T-helper 1 cell (primary cell): ENCODE measurements at places on chromosomes 1 and 21.

GRCh38 chr1:11272544-11272831 is 510 bp upstream of the UBIAD1 start:
- DNase-seq: no peak

DNA sequence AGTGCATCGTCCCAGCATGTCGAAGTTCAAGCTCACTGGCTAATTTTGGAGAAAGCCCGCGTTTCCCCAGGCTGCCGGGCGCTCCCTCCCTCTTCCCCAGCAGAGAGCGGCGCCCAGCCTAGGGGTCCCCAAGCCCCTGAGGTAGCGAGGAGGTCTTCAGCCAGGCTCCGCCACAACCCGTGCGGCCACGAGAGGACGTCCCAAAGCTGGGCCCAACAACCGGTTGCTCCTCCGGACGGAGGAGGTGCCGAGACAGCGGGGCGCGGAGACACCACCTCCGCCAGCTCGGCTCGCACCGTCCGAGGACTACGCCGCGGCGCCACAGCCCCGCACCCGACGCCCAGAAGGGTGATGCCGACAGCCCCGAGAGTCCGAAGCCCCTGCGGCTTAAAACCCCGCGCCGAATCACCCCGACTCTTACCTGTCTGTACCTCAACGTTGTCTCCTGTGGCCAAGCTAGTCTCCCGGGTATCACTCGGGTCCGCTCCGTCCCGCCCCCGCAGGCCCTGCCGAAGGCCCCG is at the start of gene DENND2C:
TSS of gene DENND2C (minus strand) at position 488 of the 521 bp plus-strand sequence. CDS start 44,065 bp downstream, outside the sequence.
- no peak for DNase-seq

DNA sequence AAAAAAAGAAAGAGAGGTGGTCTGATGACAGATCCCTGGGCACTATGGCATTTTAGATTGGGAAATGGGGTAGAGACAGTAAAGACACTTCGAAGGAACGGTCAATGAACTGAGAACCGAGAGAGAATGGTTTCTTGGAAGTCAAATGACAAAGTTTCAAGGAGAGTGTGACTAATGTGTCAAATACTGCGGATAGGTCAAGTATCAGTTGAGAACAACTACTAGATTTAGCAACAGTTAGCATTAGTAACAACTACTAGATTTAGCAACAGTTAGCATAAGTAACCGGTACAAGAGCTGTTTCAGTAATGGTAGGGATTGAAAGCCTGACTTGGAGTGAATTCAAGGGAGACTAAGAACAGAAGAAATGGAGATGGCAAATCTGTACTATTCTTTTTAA is 35.0 kb downstream of the UROD start:
- no peak for DNase-seq

DNA sequence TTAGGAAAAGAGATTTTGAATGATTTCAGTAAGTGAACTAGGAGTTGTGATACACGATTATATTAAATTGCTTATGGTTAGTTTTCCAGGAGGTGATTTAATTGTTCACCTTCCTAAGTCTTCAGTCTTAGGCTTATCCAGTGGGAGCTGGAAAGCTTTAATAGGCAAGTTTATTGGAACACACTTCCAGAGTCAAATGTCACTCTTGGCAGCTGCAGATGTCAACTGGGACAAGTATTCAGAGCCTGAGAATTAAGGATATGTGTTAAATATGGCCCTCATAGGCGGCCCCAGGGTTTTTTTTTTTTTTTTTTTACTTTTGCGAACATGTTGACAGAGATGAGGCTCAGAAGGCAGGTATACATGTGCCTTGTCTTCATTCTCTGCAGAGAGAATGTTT is 29.2 kb downstream of the UCK2 start:
- no peak for DNase-seq

- DNase-seq: no peak
These were observed 1.2 kb upstream of the LUZP1 start for GRCh38 chr1:23169727-23170335.

- no peak for DNase-seq
These were observed 187.7 kb upstream of the FOXD3 start for GRCh38 chr1:63134501-63135173.

GRCh38 chr1:61687901-61688300 is 37.0 kb downstream of the TM2D1 start:
- DNase-seq: no peak

DNA sequence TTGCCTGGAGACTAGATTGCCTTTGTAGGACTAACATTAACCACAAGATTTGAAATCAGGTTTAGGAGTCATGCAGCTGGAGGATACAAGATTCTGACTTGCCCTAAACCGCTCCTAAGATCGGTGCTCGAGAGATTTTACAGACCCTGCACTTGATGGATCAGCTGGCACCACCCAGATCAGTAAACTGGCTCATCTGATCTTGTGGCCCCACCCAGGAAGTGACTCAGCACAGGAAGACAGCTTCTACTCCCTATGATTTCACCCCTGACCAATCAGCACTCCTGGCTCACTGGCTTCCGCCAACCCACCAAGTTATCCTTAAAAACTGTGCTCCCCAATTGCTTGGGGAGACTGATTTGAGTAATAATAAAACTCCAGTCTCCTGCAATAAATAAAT is 876 bp upstream of the CATSPERE start:
- DNase-seq: no peak

GRCh38 chr1:200740571-200741208 is 2.0 kb downstream of the CAMSAP2 start:
- DNase-seq: no peak

DNA sequence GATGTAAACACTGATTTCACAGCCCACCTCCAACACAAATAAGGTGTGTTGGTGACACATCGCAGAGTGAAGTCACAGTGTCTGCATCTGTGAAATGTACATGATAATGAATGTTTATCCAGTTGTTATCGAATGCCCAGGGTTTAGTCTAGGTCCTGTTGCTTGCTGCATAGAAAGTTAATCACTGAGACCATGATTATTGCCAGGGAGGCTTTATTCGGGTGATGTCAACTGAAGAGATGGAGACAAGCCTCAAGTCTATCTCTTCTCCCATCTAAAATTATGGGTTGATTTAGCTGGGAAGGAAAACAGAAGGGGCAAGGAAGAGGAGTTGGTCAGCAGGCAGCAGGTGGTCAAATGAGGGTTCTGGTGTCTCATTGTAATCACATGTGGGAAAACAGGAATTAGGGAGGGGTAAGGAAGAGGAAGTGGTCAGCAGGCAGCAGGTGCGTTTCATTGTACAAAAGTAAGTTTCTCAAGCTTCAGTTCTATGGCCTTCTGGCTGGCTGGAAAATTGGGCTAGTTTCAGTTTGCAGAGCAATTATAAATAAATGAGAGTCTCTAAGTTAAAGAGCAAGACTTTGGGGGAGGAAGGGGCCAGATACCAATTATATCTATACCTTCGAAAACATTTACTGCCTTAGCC is 146.3 kb upstream of the DNAH14 start:
- DNase-seq: no peak

DNA sequence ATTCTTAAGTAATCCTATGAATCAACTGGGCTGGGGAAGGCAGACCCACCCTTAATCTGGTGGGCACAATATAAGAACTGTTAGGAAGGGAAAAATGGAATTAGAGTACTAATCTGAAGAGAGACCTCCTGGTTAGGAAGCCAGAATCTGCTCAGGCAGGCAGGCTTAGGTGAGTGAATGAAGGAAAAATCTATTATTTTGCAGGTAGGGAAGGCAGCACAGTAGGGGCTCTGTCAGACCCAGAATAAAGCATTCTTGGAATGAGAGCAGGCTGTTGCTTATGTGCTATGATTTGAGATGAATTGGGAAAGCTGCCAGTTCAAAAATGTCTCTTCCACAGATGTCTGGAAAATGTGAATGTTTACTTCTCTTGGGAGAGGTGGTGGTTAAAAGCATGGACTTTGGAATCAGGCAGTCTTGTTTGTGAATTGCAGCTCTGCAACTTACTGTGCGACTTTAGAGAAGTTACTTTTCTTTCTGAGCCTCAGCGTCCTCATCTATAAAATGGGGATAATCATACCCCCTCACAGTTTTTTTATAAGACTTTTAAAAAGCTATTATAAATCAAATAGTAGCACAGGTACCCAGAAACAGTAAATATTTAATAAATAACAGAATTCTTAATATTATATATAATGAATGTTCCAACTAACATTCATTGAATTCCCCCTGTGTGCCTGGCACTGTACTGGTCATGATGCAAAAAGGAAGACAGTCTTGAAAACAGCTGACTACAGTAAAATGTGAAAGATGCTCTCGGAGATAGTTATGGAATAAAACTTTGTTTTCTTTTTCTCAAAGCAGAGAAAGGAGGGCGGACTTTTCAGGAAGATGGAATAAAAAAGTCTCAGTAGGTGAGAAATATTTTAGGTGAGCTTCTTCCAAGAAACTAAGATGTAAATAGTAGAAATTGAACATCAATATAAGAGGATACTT is 15.3 kb upstream of the ZNF644 start:
- no peak for DNase-seq
